ENCODE measurements at places on chromosomes 12 and 14. TPM values are rescaled to one million over a fixed set of nuclear protein-coding genes. Genes with fewer than 3 reads are reported as not detected.
A peak's percentile ranks its signal among the peaks of the same experiment; 100 is the strongest.

GRCh38 chr12:29561664-29562071 lies 64.2 kb upstream of the OVCH1 start:
- H3K27ac ChIP-seq: no peak overlapping the region
- H3K27me3 ChIP-seq: peaks cover under 1% of the 10 kb centered on the region
- no peaks in the 10 kb centered on the region for H3K4me1 ChIP-seq
- H3K4me3 ChIP-seq: no peak overlapping the region
- H3K36me3 ChIP-seq: no peaks in the 10 kb centered on the region
- DNase-seq: no peak

- peak; percentile 54 for DNase-seq
- peaks cover 25% of the 10 kb centered on the region for H3K36me3 ChIP-seq
- H3K27ac ChIP-seq: peak overlapping the region; percentile 13
- peaks cover 7% of the 10 kb centered on the region for H3K27me3 ChIP-seq
- H3K4me1 ChIP-seq: peaks cover 46% of the 10 kb centered on the region
- peak overlapping the region; percentile 10 for H3K4me3 ChIP-seq
Measured at GRCh38 chr14:100914597-100915021, 11.1 kb upstream of the RTL1 start.

GRCh38 chr12:88945051-88945732 lies 364.9 kb upstream of the KITLG start:
- H3K27me3 ChIP-seq: no peaks in the 10 kb centered on the region
- peak overlapping the region; percentile 83 for H3K27ac ChIP-seq
- no peak for DNase-seq
- H3K36me3 ChIP-seq: peaks cover 7% of the 10 kb centered on the region

GRCh38 chr12:94240171-94240570 lies 91.8 kb downstream of the PLXNC1 start:
- H3K27me3 ChIP-seq: peaks cover 31% of the 10 kb centered on the region
- no peaks in the 10 kb centered on the region for H3K36me3 ChIP-seq
- H3K27ac ChIP-seq: no peak overlapping the region
- DNase-seq: no peak

DNA sequence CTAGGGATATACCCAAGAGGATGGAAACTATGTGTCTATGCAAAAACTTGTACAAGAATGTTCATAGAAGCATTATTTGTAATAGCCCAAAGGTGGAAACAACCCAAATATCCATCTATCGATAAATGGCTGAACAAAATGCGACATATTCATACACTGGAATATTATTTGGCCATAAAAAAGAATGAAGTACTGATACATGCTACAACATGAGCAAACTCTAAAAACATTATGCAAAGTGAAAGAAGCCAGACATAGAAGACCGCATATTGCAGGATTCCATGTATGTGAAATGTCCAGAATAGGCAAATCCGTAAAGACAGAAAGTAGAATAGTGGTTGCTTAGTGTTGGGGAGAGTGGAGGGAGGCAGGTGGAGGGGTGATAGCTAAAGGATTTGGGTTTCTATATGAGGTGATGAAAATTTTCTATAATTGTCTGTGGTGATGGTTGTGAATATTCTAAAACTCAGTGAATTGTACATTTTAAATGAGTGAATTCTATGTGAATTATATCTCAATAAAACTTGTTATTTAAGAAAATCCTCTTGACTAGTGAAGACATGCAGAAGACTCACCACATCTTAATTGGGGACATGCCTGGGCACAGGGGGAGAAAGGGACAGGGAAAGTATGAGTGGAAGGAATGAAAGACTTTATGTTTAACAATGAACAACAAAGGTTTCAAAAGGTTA lies 29.8 kb upstream of the SELPLG start:
- H3K4me1 ChIP-seq: peaks cover 96% of the 10 kb centered on the region
- no peak for DNase-seq
- peaks cover 7% of the 10 kb centered on the region for H3K27me3 ChIP-seq
- peaks cover 47% of the 10 kb centered on the region for H3K36me3 ChIP-seq
- peak overlapping the region; percentile 96 for H3K27ac ChIP-seq
- peak overlapping the region; percentile 11 for H3K4me3 ChIP-seq

- DNase-seq: no peak
- no peaks in the 10 kb centered on the region for H3K4me1 ChIP-seq
- no peak overlapping the region for H3K27ac ChIP-seq
- H3K27me3 ChIP-seq: peaks cover 34% of the 10 kb centered on the region
Measured at GRCh38 chr14:74414403-74415114, 11.5 kb downstream of the SYNDIG1L start.

GRCh38 chr14:104086661-104087461 lies 1.4 kb downstream of the ASPG start:
- peaks cover 14% of the 10 kb centered on the region for H3K27me3 ChIP-seq
- H3K27ac ChIP-seq: no peak overlapping the region
- H3K4me1 ChIP-seq: no peaks in the 10 kb centered on the region

GRCh38 chr14:71824816-71825215 lies 107.4 kb upstream of the RGS6 start:
- no peak overlapping the region for H3K27ac ChIP-seq
- no peaks in the 10 kb centered on the region for H3K36me3 ChIP-seq
- no peak overlapping the region for H3K4me3 ChIP-seq
- H3K27me3 ChIP-seq: peaks cover 4% of the 10 kb centered on the region

The SLC4A8 gene
- total RNA-seq: 12.7 TPM

The PLEK2 gene
- 19.4 TPM for total RNA-seq

Data from HFFc6 (cell line).